Muscle of arm (tissue), 14 donors: ENCODE measurements at places on chromosomes 12 and 14. TPM values are rescaled to one million over a fixed set of nuclear protein-coding genes. Genes with fewer than 3 reads are reported as not detected.

GRCh38 chr12:93090731-93091172 lies 161.7 kb upstream of the EEA1 start:
- DNase-seq: no peak

CRIP2 gene
- polyA plus RNA-seq: 206 TPM

DNA sequence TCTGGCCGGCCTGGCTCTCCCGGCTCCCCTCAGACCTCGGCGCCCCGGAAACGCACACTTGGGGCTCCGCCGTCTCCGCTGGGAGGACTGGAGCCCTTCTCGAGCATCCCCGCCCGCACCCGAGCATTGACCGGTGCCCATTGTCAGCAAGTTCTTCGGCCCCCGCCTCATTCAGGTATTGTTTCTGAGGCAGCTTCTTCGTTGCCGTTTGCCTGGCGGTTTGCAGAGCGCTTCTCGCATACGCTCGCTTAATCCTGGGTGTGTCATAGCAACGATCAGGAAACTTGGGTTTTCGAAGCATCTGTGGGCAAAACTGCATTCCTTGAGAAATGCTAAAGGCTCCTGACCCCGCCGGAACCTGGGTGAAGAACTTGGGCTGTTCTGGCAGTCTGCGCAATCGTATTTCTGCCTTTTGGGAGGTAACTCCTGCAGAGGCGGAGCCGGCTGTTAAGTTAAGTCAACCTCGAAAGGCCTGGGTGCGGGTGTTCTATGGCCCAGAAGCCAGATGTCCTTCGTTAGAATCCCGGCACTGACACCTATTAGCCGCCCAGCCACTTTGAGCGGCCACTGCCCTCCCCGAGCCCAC lies 518 bp downstream of the GSKIP start:
- peak; percentile 14 for DNase-seq

DNA sequence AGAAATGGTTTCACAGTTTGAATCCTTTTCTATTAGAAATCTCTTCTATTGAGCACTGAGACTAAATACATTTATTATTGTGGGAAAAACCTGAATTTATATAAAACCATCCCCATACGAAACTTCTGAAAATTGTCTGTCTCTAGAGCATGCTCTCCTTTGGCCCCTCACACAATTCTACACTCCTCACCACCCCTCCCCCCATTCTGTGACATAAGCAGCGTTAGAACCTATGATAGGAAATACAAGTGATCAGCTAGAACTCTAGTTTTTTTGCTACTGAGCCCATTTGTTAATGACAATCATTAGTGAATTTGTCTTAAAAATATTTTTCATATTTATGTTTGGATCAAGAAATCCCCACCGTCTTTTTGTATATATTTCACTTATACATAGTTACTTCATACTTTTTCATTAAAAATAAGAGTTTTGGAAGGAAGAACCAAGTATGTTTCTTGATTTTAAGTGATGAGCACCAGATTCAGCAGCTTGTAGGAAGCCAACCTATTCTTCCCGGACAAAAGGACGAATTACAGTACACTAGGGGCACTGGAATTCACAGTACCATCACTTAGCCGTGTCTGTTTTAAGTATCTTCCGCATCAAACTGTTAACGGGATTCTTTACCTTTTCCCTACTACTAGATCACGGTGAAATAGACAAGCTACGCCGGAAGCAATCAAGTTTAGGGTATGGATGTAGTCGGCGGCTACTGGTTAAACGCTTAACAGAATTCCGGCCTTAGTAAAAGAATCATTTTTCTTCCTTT lies 724 bp downstream of the GTSF1 start:
- DNase-seq: no peak

DNA sequence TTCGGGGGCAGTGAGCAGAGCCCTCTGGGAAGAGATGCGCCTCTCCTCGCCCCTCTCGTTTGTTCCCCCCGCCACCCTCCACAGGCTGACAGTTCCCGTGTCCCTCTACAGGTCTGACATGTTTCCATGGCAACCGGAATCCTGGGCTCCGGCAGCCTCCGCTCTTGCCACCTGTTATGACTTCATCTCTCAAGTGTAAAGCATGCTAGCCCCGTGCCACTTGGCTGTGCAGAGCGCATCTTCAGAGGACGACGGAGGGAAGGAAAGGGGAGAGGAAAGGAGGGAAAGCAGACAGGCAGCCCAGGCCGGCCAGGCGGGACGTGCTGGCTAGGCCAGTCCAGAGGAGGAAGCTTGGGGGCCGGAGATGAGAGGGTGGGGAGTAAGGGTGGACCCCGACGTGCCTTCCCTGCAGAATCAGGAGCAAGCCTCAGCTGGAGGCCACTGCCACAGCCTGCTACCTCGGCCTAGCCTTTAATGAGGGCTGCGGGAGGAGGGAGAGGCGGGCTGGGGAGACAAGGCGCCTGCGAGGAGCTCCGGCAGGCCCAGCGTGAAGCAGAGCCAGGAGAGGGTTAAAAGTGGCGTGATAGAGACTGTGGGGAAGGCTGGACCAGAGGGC lies 214.3 kb downstream of the DPF3 start:
- DNase-seq: peak; percentile 55

TDRD9 gene
- polyA plus RNA-seq: 0.77 TPM

NTS gene
- 9.3 TPM for polyA plus RNA-seq

RPS6KL1 gene
- polyA plus RNA-seq: 7.9 TPM

NAA25 gene
- 31.2 TPM for polyA plus RNA-seq

- DNase-seq: no peak
Measured at GRCh38 chr12:23816394-23816851, 133.0 kb downstream of the SOX5 start.

DNA sequence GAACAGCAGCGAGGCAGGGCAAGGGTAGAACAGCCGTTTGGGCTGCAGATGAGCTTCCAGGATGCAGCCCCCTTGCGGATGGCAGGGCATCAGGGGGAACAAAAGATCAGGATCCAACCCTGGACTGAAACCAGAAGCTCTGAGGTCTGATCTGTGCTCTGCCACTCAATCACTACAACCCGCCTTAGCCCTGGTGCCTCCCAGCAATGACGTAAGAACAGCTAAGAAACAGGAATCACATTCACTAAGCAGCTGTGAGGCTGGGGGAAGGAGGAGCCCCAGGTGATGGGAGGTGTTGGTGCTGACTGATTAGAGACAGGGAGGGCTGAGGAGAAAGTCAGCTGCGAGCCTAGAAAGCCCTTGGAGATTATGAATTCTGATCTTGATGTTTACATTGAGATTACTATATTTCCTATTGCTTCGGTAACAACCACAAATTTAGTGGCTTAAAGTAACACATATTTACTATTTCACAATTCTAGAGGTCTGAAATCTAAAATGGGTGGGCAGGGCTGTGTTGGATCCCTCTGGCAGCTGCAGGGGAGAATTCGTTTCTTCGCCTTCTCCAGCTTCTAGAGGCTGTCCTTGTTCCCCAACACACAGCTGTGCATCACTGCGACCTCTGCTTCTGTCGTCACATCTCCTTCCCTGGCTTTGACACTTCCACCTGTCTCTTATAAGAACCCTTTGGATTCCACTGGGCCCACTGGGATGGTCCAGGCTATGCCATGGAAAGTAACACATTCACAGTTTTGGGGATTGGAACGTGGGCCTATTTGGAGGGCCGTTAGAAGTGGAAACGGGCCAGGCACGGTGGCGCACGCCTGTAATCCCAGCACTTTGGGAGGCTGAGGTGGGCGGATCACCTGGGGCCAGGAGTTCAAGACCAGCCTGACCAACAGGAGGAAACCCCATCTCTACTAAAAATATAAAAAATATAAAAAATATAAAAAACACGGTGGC lies 6.1 kb upstream of the CD9 start:
- no peak for DNase-seq

DNA sequence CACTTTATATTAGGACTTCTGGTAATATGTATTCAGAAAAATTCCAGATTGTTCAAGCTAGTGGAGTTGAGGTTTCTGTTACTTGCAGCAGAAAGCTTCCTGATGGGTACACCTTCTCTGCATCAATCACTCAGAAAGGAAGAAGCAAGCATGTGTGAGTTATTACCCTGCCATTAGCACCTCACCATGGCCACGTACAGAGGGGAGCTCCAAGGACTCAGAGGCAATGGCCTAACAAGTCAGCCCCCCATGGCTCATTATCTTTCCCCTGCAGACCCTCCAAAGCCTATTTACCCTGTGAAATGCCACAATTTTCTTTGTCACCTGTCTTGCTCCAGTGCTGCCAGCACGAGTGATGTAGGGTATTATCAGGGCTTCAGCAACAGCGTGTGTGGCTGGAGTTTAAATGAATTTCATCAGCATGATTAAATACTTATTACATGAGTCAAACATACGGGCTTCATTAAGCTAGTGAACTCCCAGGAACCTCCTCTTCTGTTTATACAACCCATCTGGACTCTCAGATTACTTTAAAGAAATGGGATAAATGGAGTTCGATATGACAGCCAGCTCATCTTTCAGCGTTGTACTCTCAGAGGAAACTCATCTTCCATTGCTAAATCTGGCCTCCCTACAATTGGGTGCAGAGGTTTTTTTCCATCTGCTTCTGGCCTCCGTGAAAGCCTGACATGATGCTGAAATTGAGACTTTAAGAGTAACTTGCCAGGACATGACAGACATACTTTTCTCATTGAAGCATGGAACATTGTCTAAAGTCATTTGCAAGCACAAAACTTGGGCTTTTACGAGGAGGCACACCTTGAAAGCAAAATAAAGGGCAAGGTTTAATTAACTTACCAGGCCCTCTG lies 135.9 kb downstream of the TMEM30B start:
- DNase-seq: peak; percentile 94

DNA sequence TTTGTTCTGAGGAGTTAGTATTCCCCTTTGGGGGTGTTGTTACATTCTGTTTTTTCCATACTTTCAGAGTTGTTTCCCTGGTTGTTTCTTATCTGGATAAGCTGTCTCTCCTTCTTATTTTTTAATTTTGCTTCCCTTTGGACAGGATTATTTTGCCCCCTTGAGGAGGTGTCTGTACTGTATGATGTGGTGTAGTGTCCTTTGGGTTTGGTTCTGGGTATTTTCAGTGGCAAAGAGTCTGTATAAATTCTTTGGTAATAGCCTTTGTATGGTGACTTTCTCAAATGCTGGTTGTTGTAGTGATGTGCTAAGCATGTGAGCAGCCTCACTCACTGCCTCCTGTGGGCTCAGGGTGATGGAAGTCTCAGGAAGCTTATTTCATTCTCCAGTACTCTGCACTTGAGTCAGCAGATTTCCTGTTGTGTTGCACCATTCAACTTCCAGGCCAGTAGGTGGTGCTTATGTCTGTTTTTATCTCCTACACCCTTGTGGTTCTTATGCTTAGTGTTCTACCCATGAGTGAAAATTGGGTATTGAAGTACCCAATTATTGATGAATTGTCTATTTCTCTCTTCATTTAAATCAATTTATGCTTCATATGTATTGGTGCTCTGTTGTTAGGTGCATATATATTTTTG lies 103.3 kb upstream of the PMCH start:
- DNase-seq: no peak

DNA sequence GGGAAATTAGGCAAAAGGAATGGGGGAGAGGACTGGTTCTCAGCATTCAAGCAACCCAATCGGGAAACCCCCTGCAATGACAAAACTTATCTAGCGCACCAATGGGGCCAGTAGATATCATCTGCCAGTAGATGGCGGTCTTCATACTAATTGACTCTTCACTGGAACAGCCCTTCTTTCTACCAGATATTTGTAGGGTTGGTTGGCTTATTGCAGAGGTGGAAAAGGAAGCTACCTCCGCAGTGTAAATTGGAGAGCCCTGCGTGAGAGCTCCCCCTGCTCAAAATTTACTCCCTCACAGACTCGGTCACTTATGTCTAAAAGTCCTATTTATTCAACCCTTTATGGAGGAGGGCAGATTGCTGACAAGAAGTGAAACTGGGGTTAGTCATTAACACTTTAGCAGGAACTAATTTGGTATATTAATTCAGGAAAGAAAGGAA lies 166.1 kb upstream of the CCND2 start:
- DNase-seq: peak; percentile 65

LTBP2 gene
- 7.6 TPM for polyA plus RNA-seq

- no peak for DNase-seq
Measured at GRCh38 chr14:34364201-34364600, 97.8 kb downstream of the SPTSSA start.
